Neural crest cell (in vitro differentiated cells): ENCODE measurements at places on chromosomes 4 and X. TPM values are rescaled to one million over a fixed set of nuclear protein-coding genes. Genes with fewer than 3 reads are reported as not detected.

The SMIM43 gene
- 0.25 and 0.51 TPM in 2 replicates for total RNA-seq

The MAGEA4 gene
- total RNA-seq = not detected in 2 replicates

The PABPC1L2B gene
- 0.14 TPM in 1 of 2 replicates, not detected in the other for total RNA-seq

The STS gene
- total RNA-seq = 6.3 and 6.9 TPM in 2 replicates

The BEX2 gene
- 19.2 and 21.4 TPM in 2 replicates for total RNA-seq

The CDX4 gene
- total RNA-seq = not detected in 2 replicates

- H3K4me1 ChIP-seq = peaks cover 25% of the 10 kb centered on the region
- DNase-seq = no peak
- H3K4me3 ChIP-seq = no peak overlapping the region
- H3K27me3 ChIP-seq = no peaks in the 10 kb centered on the region
These were observed 19.7 kb upstream of the SCRG1 start for GRCh38 chr4:173418639-173419038.

DNA sequence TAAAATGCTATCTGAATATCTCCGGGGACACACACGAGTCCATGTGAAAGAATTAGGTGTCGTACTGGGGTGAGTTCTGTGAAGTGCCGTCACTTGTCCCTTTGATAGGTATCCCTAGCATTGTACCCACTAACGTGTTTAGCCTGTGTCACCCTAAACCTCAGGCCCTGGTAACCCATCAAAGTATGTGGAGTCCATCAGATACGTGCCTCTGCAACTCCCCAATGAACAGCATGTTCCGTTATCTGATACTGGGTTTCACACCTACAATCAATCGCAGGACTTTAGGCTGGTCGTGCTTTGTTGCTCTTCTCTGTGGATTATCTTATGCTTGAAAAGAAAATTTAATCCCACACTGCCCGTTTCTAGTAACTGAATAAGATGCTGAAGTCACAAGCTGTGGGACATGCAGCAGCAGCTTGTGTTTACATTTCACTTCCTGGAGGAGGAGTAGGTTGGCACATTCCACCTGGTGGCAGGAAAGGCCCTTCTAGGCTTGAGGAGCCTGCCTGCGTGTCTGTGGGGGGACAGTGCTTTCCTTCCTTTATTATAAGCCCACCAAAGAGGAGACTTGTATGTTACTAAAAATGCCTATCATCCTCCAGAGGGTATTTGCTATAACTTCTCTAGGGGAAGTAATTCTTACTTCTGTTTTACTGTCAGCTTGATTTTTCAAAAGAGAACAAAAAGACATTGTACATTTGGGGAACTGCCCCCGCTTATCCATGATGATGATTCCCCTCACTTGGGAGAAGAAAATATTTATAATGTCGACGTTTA, 127.2 kb downstream of the FNIP2 start:
- no peak overlapping the region for H3K4me3 ChIP-seq
- DNase-seq = no peak
- peaks cover 9% of the 10 kb centered on the region for H3K4me1 ChIP-seq
- H3K27ac ChIP-seq = no peak overlapping the region
- peaks cover 34% of the 10 kb centered on the region for H3K36me3 ChIP-seq

GRCh38 chr4:99207911-99208718, 10.9 kb downstream of the ADH6 start:
- H3K27ac ChIP-seq = no peak overlapping the region
- DNase-seq = no peak
- H3K36me3 ChIP-seq = no peaks in the 10 kb centered on the region
- H3K27me3 ChIP-seq = no peaks in the 10 kb centered on the region
- H3K4me1 ChIP-seq = peaks cover 7% of the 10 kb centered on the region

GRCh38 chr4:15703439-15703838, 574 bp downstream of the BST1 start:
- H3K27me3 ChIP-seq = no peaks in the 10 kb centered on the region
- peaks cover 8% of the 10 kb centered on the region for H3K36me3 ChIP-seq
- peaks cover 20% of the 10 kb centered on the region for H3K4me1 ChIP-seq
- no peak for DNase-seq
- H3K4me3 ChIP-seq = no peak overlapping the region
- H3K27ac ChIP-seq = no peak overlapping the region

DNA sequence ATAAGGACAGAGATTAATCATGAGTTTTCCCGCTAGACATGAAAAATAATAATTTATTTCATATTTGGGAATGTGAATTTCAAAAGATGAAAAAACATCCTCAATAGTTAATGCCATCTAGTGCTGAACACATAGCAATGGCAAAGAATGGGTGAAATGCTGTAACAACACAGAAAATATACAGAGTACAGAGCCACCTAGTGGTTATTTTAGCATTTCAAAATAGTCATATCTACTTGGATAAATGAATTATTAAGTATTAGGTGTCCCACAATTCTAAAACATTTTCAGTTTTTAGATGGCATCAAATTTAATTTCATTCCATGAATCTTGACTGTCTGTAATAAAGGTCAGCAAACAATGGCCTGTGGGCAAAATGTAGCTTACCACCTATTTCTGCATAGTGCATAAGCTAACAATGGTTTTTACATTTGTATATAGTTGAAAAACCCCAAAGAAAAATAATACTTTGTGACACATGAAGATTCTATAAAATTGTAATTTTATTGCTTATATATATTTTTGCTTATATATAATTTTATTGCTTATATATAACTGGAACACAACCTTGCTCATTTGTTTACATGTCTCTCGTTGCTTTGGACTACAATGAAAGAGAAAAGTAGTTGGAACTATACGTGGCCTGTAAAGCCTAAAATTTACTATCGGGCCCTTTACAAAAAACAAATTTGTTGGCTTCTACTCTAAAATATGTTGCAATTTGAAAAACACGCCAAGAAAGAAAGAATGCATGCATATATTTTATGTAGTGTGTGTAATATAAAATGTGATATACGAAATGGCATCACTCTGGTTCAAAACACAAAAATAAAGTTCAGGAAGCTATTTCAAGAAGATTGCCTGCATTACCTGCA, 99.1 kb upstream of the FAM47C start:
- no peaks in the 10 kb centered on the region for H3K27me3 ChIP-seq
